Stimulated activated CD8-positive, alpha-beta memory T cell treated with anti-CD3 and anti-CD28 coated beads, Interleukin-4, amount 100 ng/mL, for 4 hours (primary cell): ENCODE measurements at places on chromosomes 7 and 10.

- DNase-seq = no peak
These were observed 17.8 kb downstream of the LRRC27 start for GRCh38 chr10:132349766-132350165.

- DNase-seq = no peak
These were observed at the start of gene TMEM176B for GRCh38 chr7:150799741-150800580. Gene TMEM176B (minus strand): TSS chr7:150800364. CDS start chr7:150796569, 3,795 bp downstream.

DNA sequence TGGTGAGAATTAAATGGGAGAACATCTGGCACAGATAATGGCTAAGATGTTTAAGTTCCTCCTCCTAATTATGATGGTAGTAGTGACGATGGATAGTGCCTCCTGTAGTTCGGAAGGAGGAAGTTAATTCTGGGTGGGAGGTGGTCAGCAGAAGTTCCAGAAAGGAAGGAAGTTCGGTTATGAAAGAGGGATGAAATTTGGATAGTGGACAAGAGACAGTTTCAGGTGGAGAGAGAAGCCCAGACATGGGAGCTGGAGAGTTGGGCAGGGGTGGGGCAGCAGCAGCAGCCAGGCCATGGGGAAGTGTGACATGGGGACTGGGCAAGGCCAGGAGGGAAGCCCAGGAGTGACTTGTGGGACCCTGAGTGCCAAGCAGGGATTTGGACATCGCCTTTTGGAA, 99.5 kb downstream of the CCNY start:
- DNase-seq = no peak

DNA sequence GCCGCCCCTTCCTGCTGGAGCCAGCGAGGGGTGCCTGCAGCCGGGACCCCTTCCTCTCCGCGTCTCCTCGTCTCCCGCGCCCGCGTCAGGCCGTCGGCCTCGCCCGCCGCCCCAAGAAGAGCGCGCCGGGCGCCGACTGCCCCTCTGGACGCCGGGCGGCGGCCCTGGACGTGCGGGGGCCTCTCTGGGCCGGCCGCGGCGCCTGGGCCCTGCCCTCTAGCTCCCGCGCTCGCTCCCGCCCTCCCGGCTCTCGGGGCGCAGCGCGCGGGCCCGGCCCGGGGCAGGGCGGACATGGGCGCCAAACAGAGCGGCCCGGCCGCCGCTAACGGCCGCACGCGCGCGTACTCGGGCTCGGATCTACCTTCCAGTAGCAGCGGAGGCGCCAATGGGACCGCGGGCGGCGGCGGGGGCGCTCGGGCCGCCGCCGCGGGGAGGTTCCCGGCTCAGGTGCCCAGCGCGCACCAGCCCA, 704 bp downstream of the ZNRF2 start:
- DNase-seq = no peak

- no peak for DNase-seq
These were observed 6.0 kb downstream of the IL15RA start for GRCh38 chr10:5971315-5971832.

GRCh38 chr7:20038676-20039075, 178.5 kb downstream of the MACC1 start:
- no peak for DNase-seq

DNA sequence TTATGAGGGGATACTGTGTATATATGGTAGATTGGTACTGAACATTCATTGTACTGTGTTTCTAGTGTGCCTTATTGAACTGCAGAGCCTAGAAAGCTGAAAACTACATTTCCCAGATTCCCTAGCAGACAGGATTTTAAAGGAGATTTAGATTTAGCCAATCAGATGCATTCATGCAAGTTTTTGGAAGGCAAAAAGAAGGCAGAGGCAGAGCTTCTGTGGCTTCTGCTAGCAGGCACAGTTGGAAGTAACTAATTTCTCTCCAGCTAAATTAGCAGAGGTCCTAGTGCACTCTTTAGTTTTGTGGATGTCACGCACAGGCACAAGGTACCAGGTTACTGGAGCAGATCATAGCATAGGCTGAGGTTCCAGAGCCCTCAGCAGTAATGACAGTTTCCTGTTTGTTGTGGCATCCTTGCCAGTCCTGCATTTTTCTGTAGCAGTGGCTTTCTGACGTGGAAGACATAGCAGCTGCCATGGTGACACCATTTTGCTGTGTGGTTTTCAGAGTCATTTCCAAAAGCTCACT, 83.7 kb upstream of the CCDC71L start:
- no peak for DNase-seq

DNA sequence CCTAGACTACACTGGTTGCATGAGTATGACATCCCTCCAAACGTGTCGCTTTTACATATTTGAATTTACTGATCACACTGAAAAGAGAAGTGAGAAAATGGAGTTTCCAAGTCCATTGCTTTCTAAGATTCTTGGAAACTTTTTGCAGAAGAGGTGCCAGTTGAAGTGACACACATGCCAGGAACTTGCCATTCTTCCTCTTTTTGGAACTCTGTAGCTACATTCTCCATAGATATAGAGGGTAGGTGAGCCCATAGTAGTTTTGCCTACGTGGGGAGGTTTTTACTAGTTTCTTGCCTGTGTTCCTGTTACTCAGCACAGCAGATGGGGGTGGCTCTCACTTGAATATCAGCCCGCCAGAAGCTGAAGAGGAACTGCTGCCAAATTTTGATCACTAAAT, 286.6 kb upstream of the NRP1 start:
- no peak for DNase-seq

- no peak for DNase-seq
These were observed 39.0 kb downstream of the AKR1B1 start for GRCh38 chr7:134419875-134420274.

GRCh38 chr7:140653319-140654108, 12.9 kb upstream of the DENND2A start:
- no peak for DNase-seq

- no peak for DNase-seq
These were observed 81.9 kb downstream of the NPTX2 start for GRCh38 chr7:98698976-98699375.

- DNase-seq = no peak
These were observed 174.8 kb upstream of the AGR3 start for GRCh38 chr7:17056491-17057142.

GRCh38 chr7:134179036-134180011, 52.2 kb downstream of the LRGUK start:
- DNase-seq = no peak

DNA sequence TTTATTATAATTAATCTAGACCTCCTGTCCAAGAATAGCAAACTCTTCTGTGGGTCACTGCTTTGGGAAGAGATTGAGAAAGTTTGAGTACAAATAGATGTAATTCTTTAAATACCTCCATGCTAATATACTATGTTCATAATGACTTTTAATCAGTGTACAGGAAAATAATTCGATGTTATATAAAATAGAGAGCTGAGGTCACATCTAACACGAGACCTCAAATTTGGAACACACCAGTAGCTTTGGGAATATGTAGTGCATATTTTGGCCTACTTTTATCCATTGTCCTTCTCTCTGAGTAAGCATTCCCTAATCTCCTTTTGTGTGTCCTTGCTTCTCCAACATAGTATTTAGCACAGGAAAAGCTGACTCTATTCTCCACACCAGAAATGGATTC, 27.3 kb upstream of the CABCOCO1 start:
- DNase-seq = no peak

- no peak for DNase-seq
These were observed 44.0 kb downstream of the ASB13 start for GRCh38 chr10:5622186-5622960.

- DNase-seq = no peak
These were observed 47.2 kb downstream of the CAV1 start for GRCh38 chr7:116572036-116572435.

DNA sequence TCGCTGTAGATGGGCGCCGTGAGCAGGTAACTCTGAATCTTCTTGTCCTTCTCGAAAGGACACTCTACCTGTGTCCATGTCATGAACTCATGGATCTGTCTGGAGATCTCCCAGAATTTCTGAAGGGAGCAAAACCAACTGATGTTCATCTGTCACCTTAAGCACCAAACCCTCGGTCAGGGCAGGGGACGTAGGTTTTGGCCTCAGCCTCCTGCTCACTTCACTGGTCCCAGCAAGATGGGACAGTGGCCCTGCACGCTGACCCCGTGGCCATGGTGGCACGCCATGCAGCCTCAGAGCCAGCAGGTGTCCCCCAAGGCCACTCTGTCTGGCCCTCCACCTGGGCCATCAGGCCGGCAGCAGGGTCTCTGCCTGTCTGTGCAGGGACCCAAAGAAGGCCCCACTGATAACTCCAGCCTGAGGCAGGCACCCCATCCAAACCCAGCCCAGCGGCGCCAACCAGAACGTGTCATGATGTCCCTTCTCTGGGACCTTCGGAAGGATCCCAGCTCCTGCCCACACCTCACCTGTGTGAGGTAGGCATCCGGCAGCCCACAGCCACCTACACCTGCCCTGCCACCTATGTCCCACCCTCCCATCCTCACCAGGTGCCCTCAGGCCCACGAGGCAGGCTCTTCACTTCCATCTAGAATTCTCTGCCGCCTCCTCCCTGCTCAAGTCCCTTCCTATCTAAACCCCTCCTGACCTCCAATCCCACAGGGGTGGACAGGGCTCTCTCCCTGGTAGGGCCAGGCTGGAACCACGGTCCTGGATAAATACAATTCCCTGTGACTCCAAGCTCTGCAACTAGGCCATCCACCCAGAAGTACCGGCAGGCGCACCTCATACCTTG, 59.0 kb downstream of the CSGALNACT2 start:
- no peak for DNase-seq
